Ascending aorta (tissue), 2 donors: ENCODE measurements at places on chromosomes 12 and 14.

- no peak overlapping the region for H3K27ac ChIP-seq
- no peak overlapping the region for H3K4me3 ChIP-seq
- peaks cover 22% of the 10 kb centered on the region for H3K4me1 ChIP-seq
- no peak for DNase-seq
These were observed 2.9 kb downstream of the BCL11B start for GRCh38 chr14:99268810-99269707.

DNA sequence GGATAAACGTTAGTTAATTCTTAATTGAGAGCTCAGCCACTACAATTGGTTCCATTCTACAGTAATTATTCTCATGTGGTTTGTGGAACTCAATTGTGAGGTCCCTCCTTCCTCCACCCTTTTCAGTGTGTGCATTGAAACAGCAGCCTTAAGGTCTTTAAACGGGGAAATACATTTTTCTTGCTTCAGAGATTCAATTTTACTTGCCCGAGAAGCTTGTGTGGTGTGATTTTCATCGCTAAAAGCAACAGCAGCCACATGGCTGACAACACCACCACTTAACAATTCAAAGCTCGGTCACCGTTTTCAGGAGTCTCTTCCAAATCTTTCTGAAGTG lies 733 bp upstream of the PPFIBP1 start:
- no peaks in the 10 kb centered on the region for H3K36me3 ChIP-seq
- no peak for DNase-seq
- H3K27ac ChIP-seq = peak overlapping the region; percentile 90
- H3K4me3 ChIP-seq = peak overlapping the region; percentile 77
- no peaks in the 10 kb centered on the region for H3K27me3 ChIP-seq
- peaks cover 3% of the 10 kb centered on the region for H3K4me1 ChIP-seq

DNA sequence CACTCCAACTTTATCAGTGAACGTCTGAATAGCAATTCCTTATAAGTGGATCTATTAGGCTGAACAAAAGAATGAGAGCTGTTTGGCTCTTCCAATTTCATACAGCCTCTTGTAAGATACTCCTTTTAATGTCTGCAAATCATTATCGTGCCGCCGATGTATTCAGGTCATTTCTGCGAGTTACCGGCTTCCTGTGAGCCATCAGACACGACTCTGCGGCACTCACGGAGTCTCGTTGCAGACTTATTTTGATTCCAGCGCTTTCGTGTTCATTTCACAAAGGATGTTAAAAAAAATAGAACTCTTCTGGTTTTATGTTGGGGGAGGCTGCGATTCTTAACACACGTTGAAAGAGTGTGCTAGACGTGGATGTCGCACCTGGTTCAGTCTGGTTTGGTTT lies 106.6 kb downstream of the GLT1D1 start:
- H3K36me3 ChIP-seq = no peaks in the 10 kb centered on the region
- H3K27me3 ChIP-seq = no peaks in the 10 kb centered on the region
- H3K27ac ChIP-seq = no peak overlapping the region
- no peak overlapping the region for H3K4me3 ChIP-seq

DNA sequence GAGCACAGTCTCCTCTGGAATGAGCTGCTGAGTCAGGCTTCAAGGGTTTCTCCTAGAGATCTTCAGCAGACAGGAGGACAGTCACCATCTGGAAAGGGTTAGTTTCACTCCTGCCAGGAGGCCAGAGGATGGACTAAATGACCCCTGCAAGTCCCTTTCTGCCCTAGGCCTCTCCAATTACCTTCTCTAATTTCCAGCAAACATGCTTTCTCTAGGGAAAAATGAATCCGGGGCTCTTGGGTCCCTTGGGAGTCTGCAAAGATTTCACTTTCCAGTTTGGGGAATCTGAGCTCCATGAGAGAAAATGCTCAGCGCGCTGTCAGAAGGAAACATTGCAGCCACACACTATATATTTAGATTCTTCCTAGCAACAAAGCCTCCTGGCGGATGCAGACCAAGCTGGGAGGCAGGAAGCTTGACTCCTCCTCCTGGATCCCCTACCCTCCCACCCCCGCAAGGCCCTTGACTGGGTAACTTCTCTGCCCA lies 184.4 kb upstream of the CCND2 start:
- no peaks in the 10 kb centered on the region for H3K36me3 ChIP-seq
- H3K27ac ChIP-seq = no peak overlapping the region
- no peak for DNase-seq
- H3K4me3 ChIP-seq = no peak overlapping the region
- H3K27me3 ChIP-seq = no peaks in the 10 kb centered on the region

- H3K4me3 ChIP-seq = no peak overlapping the region
- no peak for DNase-seq
- no peaks in the 10 kb centered on the region for H3K27me3 ChIP-seq
- H3K4me1 ChIP-seq = no peaks in the 10 kb centered on the region
- no peak overlapping the region for H3K27ac ChIP-seq
These were observed 387.5 kb downstream of the IPO8 start for GRCh38 chr12:30308010-30308717.

DNA sequence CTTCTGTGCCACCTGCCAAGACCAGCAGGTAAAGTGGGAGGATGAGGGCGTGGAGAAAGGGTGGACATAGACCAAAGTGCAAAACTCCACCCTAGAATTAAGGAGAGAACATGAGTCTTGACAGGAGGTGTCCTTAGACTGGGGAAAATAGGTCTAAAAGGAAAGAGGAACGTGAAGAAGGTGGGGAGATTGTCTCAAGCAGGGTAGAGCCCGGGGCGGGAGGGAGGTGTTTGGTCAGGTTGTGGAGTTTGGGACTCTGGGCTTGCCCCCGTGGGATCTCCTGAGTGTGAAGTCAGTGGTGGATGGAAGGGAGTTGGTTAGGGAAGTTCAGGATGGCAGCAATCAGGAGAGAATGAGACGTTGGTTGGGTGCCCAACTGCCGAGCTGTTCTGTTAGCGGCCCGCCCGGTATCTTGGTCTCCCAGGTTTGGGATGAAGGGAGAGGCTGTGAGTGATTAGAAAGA lies 386 bp downstream of the DGKA start:
- H3K27me3 ChIP-seq = no peaks in the 10 kb centered on the region
- peak overlapping the region; percentile 98 for H3K4me3 ChIP-seq
- peak overlapping the region; percentile 95 for H3K27ac ChIP-seq

GRCh38 chr14:68922201-68922621 lies 56.9 kb downstream of the ACTN1 start:
- H3K4me3 ChIP-seq = no peak overlapping the region
- peaks cover 76% of the 10 kb centered on the region for H3K4me1 ChIP-seq
- H3K27me3 ChIP-seq = no peaks in the 10 kb centered on the region
- H3K36me3 ChIP-seq = peaks cover 40% of the 10 kb centered on the region

DNA sequence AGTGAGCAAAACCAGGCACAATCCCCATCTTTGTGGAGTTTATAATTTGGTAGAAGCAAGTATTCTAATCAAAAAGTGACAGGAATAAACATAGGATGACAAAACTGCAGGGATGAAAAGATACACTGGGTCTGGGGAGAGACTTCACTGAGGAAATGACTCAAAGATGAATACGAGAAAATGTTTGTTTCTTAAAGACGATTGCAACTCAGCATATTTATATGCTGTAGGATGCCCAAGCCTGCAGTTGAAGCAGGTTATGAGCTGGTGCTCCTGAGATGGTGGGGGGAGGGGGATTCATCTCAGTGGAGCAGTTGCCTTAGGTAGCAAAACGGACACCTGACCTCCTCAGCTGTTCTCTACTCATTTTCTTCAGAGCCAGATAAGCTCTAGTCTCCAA lies 13.4 kb upstream of the SLC38A4 start:
- no peaks in the 10 kb centered on the region for H3K36me3 ChIP-seq
- H3K27me3 ChIP-seq = no peaks in the 10 kb centered on the region
- H3K27ac ChIP-seq = no peak overlapping the region
- no peak for DNase-seq
- H3K4me1 ChIP-seq = no peaks in the 10 kb centered on the region

DNA sequence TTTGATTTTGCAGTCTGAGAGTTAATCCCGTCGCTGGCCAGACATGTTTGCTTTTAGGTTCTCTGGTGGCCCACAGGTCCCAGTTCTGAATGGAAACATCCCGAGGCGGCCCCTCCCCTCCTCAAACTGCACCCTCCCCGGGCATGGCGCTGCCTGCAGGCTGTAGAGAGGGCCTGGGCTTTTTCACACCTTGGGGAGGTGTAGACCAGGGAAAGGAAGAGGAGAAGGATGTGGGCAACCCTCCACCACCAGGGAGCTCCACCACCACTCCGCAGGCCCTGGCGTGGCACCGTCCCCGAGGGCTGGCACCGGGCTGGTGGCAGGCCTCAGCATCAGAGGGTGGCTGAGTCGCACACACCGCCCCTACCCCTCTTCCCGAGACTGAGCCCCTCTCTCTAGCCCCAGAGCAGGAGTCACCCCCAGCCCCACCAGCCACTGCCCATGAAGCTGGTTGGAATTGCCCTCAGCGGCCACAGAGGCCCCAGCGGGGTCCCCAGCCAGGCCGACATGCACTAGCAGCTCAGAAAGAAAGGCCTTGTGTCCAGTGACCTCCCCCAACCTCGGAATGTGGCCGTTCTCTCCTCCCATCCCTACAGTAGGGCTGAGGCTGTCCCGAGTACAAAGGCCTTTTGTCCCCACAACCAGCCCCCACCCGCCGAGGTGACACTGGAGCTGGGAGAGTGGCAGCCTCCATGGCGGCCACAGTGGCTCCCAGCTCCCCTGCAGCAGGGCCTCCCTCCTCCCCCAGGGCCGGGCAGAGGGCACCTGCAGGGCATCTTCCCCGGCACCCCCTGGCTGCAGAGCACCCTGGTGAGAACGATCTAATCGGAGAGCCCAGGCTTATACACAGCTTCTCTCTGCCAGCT lies 23.5 kb upstream of the INF2 start:
- DNase-seq = peak; percentile 74
- H3K27me3 ChIP-seq = no peaks in the 10 kb centered on the region
- no peaks in the 10 kb centered on the region for H3K36me3 ChIP-seq
- H3K4me1 ChIP-seq = peaks cover 2% of the 10 kb centered on the region

GRCh38 chr14:72701605-72702004 lies 192.3 kb downstream of the DPF3 start:
- peaks cover 8% of the 10 kb centered on the region for H3K4me1 ChIP-seq
- no peak for DNase-seq
- H3K4me3 ChIP-seq = no peak overlapping the region
- no peaks in the 10 kb centered on the region for H3K27me3 ChIP-seq

DNA sequence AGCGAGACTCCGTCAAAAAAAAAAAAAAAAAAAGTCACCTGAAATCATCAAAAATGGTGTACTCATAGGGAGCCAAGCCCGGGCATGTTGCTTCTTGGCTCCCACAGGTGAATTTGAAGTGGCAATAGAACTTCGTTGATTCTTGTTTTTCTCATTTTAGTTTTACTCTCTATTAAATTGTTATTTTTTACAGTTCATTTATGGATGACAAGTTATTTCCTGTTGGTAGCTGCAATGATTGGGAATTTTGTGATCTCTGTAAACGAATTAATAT lies 1.3 kb downstream of the TM7SF3 start:
- H3K36me3 ChIP-seq = no peaks in the 10 kb centered on the region
- no peak for DNase-seq
- H3K27me3 ChIP-seq = no peaks in the 10 kb centered on the region
- peaks cover 3% of the 10 kb centered on the region for H3K4me1 ChIP-seq

GRCh38 chr14:49970474-49971147 lies 77.7 kb downstream of the ARF6 start:
- DNase-seq = no peak
- no peaks in the 10 kb centered on the region for H3K27me3 ChIP-seq
- peak overlapping the region; percentile 84 for H3K27ac ChIP-seq
- H3K4me1 ChIP-seq = peaks cover 43% of the 10 kb centered on the region
- H3K4me3 ChIP-seq = no peak overlapping the region

- H3K36me3 ChIP-seq = no peaks in the 10 kb centered on the region
- no peaks in the 10 kb centered on the region for H3K4me1 ChIP-seq
- no peak for DNase-seq
- H3K27ac ChIP-seq = no peak overlapping the region
These were observed 58.3 kb upstream of the PTPRB start for GRCh38 chr12:70695361-70696023.

DNA sequence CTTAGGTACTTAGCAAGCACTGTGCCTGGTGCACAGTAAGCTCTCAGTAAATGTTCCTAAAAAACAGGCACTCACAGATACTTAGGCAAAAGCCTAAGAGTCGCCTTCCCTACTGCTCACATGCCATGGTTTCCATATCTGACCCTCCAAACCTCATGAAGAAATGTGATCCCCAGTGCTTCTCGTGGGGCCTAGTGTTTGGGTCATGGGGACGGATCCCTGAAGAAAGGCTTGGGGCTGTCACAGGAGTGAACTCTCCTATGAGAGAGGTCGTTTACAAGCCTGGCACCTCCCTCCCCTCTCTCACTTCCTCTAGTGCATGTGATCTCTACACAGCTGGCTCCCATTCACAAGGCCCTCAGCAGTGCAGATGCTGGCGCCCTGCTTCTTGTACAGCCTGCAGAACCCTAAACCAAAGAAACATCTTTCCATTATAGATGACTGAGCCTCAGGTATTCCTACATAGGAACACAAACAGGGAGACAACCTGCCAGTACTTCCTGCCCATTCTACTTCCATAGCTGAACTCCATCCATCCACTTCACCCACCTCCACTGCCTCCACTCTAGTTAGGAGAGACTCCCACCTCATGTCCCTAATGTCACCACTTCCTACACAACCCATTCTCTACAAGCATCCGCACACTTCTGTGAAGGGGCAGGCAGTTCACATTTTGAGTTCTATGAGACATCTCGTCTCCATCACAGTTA lies 2.9 kb downstream of the SLC15A4 start:
- no peak for DNase-seq
- peak overlapping the region; percentile 96 for H3K4me3 ChIP-seq
- H3K36me3 ChIP-seq = no peaks in the 10 kb centered on the region
- no peaks in the 10 kb centered on the region for H3K27me3 ChIP-seq
- H3K27ac ChIP-seq = peak overlapping the region; percentile 90

DNA sequence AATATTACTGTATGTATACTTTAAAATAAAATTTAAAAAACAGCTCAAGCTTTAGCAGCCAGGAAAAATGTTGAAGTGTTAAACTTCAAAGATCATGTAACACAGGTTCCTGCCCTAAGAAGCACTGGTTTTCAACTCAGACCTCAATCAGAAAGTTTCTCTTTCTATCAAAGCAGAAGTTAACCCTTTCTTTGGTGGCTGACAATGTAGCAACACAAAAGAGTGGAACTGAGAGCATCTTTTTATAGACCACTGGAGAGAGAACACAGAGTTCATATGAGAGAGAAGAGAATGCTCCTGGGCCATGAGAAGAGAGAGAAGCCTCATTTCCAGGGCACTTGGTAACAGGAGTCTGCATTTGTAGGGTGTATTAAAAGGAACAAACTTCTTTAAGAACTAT lies 42.2 kb upstream of the KTN1 start:
- H3K27me3 ChIP-seq = no peaks in the 10 kb centered on the region
- H3K27ac ChIP-seq = no peak overlapping the region
- no peak overlapping the region for H3K4me3 ChIP-seq
- H3K36me3 ChIP-seq = no peaks in the 10 kb centered on the region

GRCh38 chr12:68863109-68863770 lies 55.3 kb downstream of the MDM2 start:
- no peaks in the 10 kb centered on the region for H3K4me1 ChIP-seq
- H3K36me3 ChIP-seq = no peaks in the 10 kb centered on the region
- H3K4me3 ChIP-seq = no peak overlapping the region
- H3K27ac ChIP-seq = no peak overlapping the region
- H3K27me3 ChIP-seq = no peaks in the 10 kb centered on the region

DNA sequence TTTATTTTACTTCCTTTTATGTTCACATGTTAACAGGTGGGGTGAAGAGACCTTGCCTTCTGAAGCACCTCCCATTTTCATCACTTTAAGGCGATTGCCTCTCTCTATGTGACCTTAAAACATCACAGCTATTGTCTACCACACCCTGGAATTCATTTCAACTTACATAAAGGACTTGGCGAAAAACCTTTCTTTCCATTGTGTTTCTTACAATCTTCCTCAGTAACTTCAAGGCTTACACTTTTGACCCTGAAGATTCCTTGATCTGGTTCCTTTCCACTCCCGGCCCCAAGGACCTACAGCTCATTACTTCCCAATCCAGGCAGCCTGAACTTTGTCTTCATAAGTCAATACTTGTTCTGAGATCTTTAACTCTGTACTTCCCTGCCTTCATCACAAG lies 443.3 kb downstream of the ADAMTS20 start:
- H3K27me3 ChIP-seq = no peaks in the 10 kb centered on the region
- DNase-seq = no peak
- no peak overlapping the region for H3K4me3 ChIP-seq
- H3K27ac ChIP-seq = no peak overlapping the region
